ENCODE measurements at places on chromosomes 2 and 18.

GRCh38 chr2:120558847-120559246, 176.8 kb upstream of the GLI2 start:
- DNase-seq = no peak

DNA sequence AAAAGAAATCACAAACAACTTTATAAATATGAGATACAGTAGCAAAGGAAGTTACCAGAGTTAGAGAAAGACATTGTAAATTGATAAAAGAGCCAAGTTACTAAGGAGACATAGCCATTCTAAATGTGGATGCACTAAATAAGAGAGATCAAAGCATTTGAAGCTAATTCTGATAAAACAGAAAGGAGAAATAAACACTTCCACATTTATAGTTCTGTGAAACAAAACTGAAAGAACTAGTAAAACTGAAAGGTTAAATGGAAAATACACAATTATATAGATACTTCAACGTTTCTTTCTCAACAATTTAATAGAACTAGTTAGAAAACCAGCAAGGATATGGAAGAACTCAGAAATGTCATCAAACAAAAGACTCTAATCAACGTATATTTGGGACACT, 309.0 kb upstream of the CDH2 start:
- no peak for DNase-seq

DNA sequence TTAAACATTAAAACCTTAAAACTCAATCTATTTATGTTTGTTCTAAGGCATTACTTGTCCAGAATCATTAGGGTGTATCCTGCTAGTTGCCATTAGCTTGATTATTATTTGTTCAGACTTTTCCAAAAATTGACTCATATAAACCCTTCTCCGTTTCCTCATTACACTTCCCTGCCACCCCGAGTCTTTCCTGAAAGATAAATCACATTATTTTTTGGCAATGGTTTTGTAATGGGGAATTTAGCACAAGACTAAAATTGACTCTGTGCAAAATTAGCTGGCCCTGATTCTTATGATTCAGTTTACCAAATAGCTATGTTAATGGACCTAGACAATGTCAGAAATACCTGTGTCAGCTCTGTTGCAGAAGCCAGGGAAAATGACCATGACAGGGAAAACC, 112.2 kb upstream of the NT5C1B start:
- no peak for DNase-seq

GRCh38 chr2:150769421-150769820, 282.0 kb upstream of the RND3 start:
- DNase-seq = no peak

- no peak for DNase-seq
Measured at GRCh38 chr18:9206421-9206820, 69.8 kb downstream of the ANKRD12 start.

DNA sequence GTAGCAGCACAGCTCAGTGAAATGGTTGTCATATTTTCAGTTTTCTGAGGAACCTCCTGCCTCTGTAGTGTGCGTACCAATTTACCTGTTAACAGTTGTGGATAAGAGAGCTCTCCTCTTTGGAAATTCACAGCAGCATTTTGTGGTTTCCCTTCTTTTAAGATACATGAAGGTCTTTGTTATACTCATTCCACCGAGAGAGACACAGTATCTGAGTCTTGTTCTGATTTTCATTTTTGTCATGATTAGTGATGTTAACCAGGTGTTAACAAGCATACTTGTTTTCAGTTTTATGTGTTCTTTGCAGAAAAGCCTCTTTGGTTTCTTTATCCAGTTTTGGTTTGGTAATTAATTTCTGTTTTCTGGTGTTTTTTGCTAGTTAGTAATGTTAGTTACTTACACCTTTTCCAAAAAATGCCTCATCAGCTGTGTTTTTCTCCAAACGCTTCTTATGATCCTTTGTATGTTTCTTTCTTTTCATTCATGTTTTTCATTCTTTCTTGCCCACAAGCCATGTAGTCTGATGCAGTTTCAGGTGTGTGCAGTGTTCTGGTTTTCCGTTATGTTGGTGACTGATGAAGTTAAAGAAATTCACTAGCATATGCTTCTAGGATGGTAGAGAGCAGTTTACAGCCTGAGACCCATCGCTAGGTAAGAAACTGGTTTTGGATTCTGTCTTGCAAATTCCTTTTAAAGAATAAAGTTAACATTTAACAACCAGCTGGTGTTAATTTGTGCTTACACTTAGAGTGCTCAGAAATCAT, 30.1 kb downstream of the CCDC74A start:
- DNase-seq = no peak

- DNase-seq = no peak
Measured at GRCh38 chr18:31454066-31454708, 6.6 kb downstream of the DSG3 start.

GRCh38 chr2:48792030-48792429, 36.5 kb upstream of the LHCGR start:
- no peak for DNase-seq

- no peak for DNase-seq
Measured at GRCh38 chr2:1341404-1342120, 71.7 kb upstream of the TPO start.

DNA sequence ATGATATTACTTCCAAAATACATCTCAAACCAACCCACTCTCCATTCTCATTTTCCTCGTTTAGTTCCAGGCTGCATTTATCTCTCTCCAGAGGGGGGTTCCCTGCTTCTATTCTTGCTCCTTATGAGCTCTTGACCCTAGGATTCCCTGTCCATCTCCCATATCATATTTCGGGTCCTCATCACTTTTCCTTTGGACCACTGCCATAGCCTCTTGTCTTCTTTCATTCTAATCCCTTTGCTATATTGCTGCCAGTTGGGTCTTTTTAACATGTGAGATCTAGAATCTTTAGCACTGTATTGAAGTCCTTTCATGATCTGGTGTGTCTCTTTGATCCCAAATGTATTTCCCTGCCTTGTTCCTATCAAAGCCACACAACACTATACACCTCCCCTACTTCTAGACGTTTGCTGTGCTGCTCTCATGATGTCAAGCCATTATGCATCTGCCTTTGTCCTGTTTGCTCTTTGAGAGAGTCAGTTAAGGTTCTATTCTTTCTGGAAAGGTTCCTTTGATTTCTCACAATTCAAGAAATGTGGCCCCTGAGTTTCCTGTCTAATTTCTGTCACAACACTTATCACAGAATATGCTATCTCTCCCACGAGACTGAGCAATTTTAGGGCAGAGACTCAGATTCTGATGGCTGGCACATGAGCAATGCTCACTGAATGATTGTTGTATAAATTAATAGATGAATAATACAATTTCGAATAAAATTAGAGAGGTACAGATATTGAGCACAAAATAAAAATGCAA, 43.2 kb upstream of the SESTD1 start:
- DNase-seq = no peak

GRCh38 chr18:65288908-65289307, 461.9 kb upstream of the CDH7 start:
- DNase-seq = no peak

DNA sequence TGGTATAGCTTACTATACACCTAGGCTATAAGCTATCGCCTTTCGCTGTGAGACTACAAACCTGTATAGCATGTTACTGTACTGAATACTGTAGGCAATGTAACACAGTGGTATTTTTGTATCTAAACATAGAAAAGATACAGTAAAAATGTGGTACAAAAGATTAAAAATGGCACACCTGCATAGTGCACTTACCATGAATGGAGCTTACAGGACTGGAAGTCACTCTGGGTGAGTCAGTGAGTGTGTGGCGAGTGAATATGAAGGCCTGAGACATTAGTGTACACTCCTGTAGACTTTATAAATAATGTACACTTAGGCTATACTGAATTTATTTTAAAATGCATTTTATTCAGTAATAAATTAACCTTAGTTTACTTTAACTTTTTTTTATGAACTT, 258.2 kb upstream of the SP5 start:
- DNase-seq = no peak

DNA sequence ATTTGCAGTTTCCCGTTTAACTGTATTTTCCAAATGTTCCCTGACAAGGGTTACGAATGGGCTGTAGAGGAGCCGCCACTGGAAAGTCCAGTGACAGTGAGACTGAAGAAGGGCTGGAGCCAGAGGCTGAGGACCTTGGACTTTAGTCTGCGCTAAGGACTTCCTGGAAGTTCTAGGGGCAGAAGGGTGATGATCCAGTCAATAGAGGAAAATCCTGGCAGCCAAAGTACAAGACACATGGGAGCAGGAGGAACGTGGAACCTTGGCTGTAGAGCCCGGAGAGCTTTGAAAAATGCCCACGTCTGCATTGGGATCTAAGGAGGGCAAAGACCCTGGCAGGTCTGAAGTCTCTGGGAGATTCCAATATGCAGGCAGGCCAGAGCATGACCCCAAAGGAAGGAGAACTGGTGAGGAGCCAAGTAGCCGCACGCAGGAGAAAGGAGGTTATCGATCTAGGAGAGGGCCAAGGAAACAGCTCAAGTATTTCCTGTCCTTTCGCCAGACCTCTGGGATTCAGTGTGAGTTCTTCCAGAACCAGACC, 28.5 kb downstream of the MBP start:
- no peak for DNase-seq

GRCh38 chr2:118055512-118056164, 32.6 kb upstream of the INSIG2 start:
- DNase-seq = no peak

DNA sequence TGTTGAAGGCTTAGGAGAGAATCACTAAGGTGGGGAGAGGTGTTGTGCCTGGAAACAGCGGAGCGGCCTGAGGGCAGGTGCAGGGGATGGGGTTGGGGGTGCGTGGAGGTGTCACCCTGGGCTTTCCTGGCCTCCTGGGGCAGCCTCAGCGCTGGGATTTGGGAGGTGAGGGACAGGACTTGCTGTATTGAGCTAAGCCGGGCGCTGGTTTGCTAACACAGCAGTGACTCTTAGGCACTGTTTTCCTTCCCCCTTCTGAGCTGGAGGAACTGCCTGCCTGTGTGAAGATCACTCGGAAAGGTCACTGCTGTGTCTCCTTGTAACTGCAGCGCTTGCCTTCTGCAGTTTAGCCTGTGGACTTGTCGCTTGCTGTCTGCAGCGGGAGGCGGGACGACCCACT, 21.2 kb downstream of the PRELID3A start:
- no peak for DNase-seq

DNA sequence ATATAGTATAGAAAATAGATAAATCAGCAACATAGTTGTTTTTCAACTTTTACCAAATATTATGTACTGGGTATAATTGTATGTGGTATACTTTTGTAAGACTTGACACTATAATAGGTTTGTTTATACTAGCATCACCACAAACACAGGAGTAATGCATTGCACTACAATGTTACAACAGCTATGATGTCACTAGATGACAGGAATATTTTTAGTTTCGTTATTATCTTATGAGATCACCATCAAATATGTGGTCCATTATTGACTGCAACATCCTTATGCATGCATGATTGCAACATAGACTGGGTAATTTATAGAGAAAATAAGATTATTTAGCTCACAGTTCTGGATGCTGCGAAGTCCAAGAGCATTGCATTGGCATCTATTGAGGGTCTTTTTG, 678.4 kb upstream of the ZNF804A start:
- DNase-seq = no peak

DNA sequence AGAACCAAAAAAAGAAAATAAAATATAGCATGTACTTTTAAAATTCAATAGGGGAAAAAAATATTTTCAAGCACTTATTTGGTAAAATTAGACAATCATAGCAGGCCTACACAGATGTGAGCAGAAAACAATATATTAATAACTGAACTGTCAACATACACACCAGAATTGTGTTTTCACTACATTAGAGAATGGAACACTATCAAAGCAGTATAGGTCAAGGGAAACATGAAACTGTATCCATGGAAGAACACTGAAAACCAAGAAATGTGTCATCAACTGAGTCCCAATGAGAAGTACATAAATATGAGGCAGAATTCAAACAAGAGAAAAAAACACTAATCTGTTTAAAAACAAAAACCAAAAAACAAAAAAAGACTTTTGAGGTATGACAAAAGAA, 132.4 kb downstream of the USP34 start:
- no peak for DNase-seq

- no peak for DNase-seq
Measured at GRCh38 chr2:72561621-72562318, 264.1 kb downstream of the EXOC6B start.

- DNase-seq = no peak
Measured at GRCh38 chr2:166568409-166568808, 74.4 kb upstream of the SCN7A start.

GRCh38 chr2:65654496-65654895, 222.1 kb upstream of the SPRED2 start:
- no peak for DNase-seq

- no peak for DNase-seq
Measured at GRCh38 chr2:225019105-225019504, 23.2 kb downstream of the DOCK10 start.

DNA sequence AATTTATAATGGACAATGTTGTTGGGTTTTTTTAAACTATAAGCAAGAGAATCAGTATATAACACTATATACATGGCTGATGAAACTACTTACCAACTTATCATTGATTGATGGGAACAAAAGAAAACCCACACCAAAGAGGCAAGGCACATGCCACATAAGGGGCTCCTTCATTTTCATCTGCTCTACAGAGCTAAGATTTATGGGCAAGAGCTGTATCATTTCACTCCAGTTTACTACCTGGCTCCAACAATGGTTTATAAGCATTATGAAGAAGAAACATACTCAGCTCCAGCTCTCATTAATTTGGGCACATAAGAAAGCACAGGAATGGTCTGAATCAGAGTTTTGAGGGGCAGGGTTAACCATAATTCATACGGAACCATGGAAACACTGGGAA, 283.3 kb downstream of the AGPS start:
- no peak for DNase-seq

- DNase-seq = no peak
Measured at GRCh38 chr2:68222287-68222686, 30.0 kb downstream of the PPP3R1 start.

DNA sequence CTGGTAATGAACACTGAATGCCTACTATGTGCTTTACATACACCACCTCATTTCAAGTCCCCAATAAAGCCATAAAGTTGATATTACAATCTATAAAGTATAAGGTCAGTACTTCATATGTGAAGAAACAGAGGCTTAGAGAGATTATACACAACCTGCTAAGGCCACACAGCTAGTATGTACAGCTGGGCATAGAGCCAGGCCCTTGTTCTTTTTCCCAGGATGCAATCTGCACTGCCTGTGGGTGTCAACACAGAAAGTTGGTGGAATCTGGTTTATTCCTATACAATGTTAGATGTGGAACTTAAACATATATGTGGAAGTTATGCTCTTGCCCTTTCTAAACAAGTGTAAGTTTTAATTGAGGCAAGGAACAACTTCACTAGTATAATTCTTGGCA, 32.8 kb downstream of the INSIG2 start:
- DNase-seq = no peak

GRCh38 chr2:36407413-36407812, 51.8 kb downstream of the CRIM1 start:
- no peak for DNase-seq

DNA sequence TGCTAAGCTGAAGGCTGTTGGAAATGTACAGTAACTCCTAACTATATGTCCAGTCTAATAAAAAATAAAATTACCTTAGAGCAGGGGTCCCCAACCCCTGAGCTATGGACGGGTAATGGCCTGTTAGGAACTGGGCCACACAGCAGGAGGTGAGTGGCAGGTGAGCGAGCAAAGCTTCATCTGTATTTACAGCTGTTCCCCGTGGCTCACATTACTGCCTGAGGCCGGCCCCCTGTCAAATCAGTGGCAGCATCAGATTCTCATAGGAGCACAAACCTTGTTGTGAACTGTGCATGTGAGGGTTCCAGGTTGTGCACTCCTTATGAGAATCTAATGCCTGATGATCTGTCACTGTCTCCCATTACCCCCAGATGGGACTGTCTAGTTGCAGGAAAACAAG, 73.1 kb upstream of the CXCR4 start:
- DNase-seq = no peak
